ENCODE measurements at places on chromosomes 6 and 20. TPM values are rescaled to one million over a fixed set of nuclear protein-coding genes. Genes with fewer than 3 reads are reported as not detected.

DNA sequence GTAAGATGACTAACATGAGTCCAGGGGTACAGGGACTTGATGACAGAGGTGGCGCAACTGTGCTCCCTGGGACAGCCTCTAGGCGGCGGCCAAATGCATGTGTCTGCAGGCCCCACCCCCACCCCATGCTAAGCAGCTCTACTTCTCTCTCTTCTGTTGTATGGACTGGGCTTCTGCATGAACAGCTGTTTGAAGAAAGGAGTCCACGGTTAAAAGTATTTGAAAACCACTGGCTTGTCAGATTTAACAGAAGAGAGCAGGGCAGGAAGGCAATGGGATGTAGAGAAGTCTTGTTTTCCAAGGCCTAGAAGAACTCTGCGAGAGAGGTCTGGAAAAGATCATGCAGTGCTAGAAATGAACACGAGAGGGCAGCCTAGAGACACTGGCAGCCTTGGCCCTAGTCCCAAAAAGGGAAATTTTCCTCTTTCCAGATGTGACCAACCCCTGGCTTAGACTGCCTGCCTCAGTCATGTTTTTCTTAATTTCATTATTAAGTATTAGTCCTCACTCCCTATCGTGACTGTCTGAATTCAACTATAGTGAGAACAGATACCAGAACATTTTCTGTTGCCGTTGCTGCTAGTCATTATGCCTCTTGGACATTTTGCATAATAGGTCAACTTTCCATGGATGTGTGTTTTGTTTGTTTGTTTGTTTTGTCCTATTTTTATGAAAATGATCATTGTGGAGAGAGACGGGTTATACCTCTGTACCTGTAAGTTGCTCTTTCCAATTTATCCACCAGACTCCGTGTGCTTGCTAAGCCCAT lies 265.0 kb downstream of the ADGRG6 start:
- peak; percentile 36 for DNase-seq

- DNase-seq = no peak
Measured at GRCh38 chr6:107330168-107330567, 129.2 kb downstream of the PDSS2 start.

DNA sequence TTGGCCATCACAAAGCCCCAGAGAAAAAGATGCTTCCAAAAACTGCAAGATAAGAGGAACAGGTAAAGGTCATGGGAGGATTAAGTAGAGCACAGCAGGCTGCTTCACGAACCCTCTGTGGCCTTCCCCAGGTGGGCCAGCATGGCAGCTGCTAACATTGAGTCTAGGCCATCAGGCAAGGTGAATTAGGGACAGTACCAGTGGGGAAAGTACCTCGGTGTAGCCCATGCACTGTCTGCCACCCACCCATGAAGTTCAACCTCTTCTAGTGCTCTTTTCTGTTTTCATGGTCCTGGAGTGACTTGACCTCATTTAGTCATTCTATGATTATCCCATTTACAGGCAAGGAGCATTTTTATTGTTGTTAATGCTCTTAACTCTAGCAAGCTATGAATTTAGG lies 108.6 kb upstream of the DUSP22 start:
- DNase-seq = no peak

GRCh38 chr6:7086488-7086887 lies 21.3 kb upstream of the RREB1 start:
- DNase-seq = no peak

The LZTS3 gene
- 8.5 TPM for total RNA-seq

DNA sequence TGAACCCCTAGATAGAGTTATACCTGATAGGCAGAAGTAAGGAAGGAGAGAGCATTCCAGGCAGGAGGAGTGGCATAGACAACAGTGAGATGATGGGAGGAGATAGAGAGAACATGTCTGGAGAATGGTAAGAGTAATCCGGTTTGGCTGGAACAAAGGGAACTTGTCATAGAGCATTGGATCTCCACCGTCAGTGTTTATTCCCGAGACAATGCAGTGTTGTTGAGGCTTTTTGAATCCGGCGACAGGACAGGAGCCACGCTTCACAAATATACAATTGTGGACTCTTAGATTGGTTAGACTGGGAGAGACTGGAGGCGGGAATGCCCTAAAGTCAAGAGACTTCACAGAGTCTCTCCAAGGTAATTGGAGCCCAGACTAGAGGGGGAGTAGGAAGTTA lies 119.8 kb downstream of the ANKS1A start:
- DNase-seq = no peak

GRCh38 chr6:137013738-137014602 lies 30.8 kb downstream of the IL20RA start:
- DNase-seq = no peak

- DNase-seq = no peak
Measured at GRCh38 chr6:81194374-81194773, 558.1 kb downstream of the TENT5A start.

DNA sequence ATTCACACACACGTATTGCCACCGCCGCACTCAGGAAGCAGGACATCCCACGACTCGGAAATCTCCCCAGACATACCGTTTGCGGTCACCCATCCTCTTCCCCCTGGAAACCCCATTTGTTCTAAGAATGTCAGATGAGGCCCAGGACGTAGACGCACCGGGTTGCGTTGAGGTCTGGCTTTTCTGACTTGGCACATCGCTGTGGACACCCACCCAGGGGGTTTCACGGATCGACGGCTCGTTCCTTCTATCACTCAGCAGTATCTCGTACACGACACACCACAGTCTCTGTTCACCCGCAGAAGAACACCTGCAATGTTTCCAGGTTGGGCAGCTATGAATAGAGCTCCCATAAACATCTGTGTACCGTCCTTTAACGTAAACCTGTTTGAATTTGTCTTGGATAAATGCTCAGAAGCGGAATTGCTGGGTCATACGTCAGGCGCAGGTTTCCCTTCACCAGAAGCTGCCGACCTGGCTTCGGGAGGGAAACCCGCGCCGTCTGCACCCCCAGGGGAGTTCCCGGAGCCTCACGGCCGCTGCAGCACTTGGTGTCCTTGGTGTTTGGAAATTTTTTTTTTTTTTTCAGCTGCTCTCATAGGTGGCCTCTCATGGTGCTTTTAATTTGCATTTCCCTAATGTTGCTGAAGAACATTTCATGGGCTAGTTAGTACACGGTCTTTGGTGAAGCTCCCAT lies 9.3 kb upstream of the EEF1A2 start:
- DNase-seq = no peak

The ZNF341 gene
- 2.3 TPM for total RNA-seq

The PSORS1C1 gene
- total RNA-seq = 1.3 TPM

DNA sequence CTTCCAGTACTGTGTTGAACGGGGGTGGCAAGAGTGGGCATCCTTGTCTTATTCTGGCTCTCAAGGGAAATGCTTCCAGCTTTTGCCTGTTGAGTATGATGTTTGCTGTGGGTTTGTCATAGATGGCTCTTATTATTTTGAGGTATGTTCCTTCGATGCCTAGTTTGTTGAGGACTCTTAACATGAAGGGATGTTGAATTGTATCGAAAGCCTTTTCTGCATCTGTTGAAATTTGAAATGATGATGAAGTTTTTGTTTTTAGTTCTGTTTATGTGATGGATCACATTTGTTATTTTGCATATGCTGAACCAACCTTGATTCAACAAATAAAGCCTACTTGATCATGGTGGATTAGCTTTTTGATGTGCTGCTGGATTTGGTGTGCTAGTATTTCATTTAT lies 48.0 kb downstream of the RPRD1B start:
- no peak for DNase-seq

The TMEM200A gene
- 3.4 TPM for total RNA-seq

- no peak for DNase-seq
Measured at GRCh38 chr6:41111017-41111416, 38.2 kb downstream of the NFYA start.

GRCh38 chr6:78713564-78713963 lies 153.8 kb upstream of the IRAK1BP1 start:
- no peak for DNase-seq

DNA sequence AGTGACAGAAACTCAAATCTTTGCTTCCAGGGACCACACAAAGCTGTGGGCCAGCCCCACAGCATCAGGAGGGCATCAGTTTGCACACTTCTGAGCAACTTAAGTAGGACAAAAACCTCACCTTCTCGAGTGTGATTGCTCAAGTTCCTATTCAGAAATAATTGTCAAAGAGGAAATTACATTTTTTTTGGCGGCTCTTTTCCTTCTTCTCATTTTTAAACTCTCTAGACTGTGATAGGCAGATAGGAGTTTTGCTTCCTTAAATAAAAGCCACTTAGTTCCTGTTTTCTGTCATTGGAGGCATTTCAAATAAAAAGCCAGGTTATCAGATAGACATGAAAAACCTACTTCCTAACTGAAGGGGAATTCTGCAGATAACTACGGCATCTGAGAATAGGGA lies 11.2 kb upstream of the TAGAP start:
- DNase-seq = no peak

- DNase-seq = no peak
Measured at GRCh38 chr6:128914051-128914450, 31.1 kb downstream of the LAMA2 start.
